ENCODE measurements at places on chromosomes 11 and 22. TPM values are rescaled to one million over a fixed set of nuclear protein-coding genes. Genes with fewer than 3 reads are reported as not detected.
A peak's percentile ranks its signal among the peaks of the same experiment; 100 is the strongest.

DNA sequence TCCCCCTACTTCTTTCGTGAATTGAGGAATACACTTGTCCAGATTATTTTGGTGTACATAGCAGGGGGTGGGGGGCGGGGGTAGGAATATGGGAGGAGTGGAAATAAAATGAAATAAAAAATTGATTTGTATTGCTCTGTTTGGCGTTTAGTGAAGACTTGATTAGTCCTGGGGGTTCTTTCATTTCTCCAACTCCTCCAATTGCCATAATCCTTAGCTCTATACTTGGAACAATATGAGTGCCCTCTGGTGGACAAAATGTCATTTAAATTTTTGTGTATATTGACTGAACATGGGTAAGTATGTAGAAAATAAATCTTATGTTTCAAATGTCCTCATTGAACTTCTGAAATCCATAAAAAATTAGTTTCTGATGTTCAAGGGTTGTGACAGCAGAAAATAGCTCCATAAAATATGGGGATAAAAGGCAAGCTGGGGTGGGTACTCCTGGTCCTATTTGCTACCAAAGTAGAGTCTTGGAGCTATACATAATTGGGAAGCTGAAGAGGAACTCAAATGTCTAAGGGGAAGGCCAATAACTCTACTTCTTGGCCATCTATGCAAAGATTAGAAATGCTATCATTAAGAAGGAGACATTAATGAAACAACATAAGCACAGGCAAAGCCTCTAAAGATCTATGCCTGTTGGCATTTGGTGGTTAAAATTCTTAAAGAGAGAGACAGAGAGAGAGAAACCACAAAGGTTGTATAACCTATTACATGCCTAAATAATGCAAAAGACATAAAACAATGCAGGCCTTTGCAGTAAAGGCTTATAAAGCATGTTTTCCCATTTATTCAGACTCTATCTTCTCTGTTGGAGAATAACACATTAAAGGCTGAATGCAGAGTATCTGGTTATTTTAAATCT lies 421.6 kb downstream of the METTL15 start:
- no peaks in the 10 kb centered on the region for H3K36me3 ChIP-seq
- no peak overlapping the region for H3K27ac ChIP-seq
- no peaks in the 10 kb centered on the region for H3K27me3 ChIP-seq

- DNase-seq, result no peak
- peaks cover 7% of the 10 kb centered on the region for H3K4me1 ChIP-seq
- no peak overlapping the region for H3K27ac ChIP-seq
- no peaks in the 10 kb centered on the region for H3K27me3 ChIP-seq
These were observed 1.1 kb upstream of the ALG8 start for GRCh38 chr11:78140392-78141077.

MYEOV gene
- total RNA-seq, result 11.7 TPM

BIRC3 gene
- total RNA-seq, result 137 TPM

CENPM gene
- total RNA-seq, result 64.3 TPM

DNA sequence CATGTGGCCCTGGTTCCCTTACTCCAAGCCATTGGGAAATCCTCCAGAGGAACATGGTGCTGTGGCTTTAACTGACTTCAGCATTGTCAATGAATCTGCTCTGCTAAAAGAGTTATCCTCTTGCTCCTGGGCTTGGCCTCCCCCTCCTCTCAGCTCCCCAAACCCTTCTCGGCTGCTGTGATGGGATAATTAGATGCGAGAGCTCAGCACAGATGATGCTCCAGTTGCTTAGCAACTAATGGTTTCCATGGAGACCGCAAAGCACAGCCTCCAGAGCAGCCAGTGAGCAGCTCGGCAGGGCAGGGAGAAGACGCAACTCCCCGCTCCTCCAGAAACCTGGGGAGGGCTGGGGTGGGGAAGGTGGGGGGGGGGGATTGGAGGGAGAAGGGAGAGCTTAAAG lies 2.8 kb upstream of the UPK2 start:
- no peaks in the 10 kb centered on the region for H3K4me1 ChIP-seq
- no peak overlapping the region for H3K4me3 ChIP-seq
- H3K27ac ChIP-seq, result no peak overlapping the region
- H3K36me3 ChIP-seq, result no peaks in the 10 kb centered on the region
- DNase-seq, result no peak

GRCh38 chr11:128469220-128469619 lies 118.1 kb downstream of the ETS1 start:
- H3K36me3 ChIP-seq, result peaks cover 9% of the 10 kb centered on the region
- H3K27ac ChIP-seq, result peak overlapping the region; percentile 1
- DNase-seq, result no peak
- no peak overlapping the region for H3K4me3 ChIP-seq
- H3K27me3 ChIP-seq, result no peaks in the 10 kb centered on the region
- H3K4me1 ChIP-seq, result peaks cover 71% of the 10 kb centered on the region

GRCh38 chr22:19811211-19811621 lies 43.5 kb downstream of the GNB1L start:
- DNase-seq, result no peak
- no peak overlapping the region for H3K27ac ChIP-seq
- H3K4me1 ChIP-seq, result peaks cover 11% of the 10 kb centered on the region

DNA sequence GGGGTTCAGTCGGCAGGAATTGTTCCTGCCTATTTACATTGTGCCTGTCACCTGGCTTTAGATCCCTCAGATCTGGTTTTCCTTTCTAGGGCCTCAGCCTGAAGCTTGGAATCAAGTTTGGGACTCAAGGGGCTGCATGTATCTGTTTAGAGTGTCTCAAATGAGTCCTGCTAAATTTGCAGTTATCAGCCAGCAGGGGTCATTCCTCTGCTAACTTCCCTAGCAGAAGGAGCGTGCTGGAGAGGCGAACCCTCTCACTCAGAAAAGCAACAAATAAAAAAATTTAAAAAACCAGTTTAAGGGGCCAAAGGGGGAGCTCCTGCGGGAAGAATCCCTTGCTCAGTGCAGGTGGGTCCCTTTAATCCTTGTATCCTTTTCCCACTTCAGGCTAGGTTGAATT lies 1220.2 kb downstream of the JRKL start:
- no peak overlapping the region for H3K27ac ChIP-seq
- no peak overlapping the region for H3K4me3 ChIP-seq
- DNase-seq, result no peak
- H3K36me3 ChIP-seq, result no peaks in the 10 kb centered on the region
- no peaks in the 10 kb centered on the region for H3K4me1 ChIP-seq
- no peaks in the 10 kb centered on the region for H3K27me3 ChIP-seq

DNA sequence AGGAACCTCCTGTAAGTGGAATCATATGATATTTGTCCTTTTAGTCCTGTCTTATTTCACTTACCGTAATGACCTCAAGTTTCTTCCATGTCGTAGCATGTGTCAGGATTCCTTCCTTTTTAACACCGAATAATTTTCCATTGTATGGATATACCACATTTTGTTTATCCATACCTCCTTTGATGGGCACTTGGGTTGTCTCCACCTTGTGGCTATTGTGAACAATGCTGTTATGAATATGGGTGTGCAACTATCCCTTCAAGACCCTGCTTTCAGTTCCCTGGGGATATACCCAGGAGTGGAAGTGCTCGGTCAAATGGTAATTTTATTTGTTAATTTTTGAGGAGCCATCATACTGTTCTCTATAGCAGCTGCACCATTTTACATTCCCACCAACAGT lies 244.9 kb upstream of the BLID start:
- no peaks in the 10 kb centered on the region for H3K4me1 ChIP-seq
- no peaks in the 10 kb centered on the region for H3K36me3 ChIP-seq
- H3K27ac ChIP-seq, result no peak overlapping the region
- DNase-seq, result no peak

ARHGAP42 gene
- total RNA-seq, result 27.4 TPM

DNA sequence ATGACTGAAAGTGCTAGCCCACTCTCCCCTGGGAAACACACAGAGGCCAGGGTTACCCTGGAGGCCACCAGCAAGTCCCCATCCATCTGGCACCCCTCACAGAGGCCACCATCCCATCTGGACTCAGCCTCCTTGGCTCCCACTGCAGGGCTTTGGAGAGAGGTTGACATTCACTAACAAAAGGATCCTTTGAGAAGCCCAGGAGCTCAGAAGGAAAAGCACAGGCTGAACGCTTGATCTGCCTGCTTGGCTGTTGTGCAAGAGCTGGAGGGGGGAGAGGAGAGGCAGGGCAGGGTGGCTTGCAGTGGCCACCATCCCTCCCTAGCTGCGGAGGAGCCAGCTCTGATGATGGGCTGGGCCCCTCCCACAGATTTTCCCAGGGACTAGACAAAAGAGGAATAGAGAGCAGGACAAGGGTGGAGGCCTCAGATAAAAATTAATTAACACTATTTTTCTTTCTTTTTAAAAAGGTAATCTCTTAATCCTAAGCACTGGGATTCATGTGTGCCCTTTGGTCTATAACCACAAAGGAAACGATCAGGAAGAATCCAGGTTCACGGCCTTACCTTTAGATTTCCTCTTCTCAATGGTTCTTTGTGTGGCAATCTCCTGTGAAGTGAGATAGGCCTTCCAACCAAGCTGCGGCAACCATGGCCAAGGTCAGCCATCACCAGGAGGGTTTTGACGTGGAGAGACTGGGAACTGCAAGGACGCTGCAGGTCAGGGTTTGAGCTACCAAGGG lies 154.7 kb downstream of the BARX2 start:
- H3K4me1 ChIP-seq, result no peaks in the 10 kb centered on the region
- H3K36me3 ChIP-seq, result no peaks in the 10 kb centered on the region
- no peak for DNase-seq
- no peak overlapping the region for H3K4me3 ChIP-seq

- DNase-seq, result no peak
- no peak overlapping the region for H3K27ac ChIP-seq
- H3K36me3 ChIP-seq, result peaks cover 7% of the 10 kb centered on the region
These were observed 48.7 kb downstream of the VSIG10L2 start for GRCh38 chr11:125994509-125994908.

DNA sequence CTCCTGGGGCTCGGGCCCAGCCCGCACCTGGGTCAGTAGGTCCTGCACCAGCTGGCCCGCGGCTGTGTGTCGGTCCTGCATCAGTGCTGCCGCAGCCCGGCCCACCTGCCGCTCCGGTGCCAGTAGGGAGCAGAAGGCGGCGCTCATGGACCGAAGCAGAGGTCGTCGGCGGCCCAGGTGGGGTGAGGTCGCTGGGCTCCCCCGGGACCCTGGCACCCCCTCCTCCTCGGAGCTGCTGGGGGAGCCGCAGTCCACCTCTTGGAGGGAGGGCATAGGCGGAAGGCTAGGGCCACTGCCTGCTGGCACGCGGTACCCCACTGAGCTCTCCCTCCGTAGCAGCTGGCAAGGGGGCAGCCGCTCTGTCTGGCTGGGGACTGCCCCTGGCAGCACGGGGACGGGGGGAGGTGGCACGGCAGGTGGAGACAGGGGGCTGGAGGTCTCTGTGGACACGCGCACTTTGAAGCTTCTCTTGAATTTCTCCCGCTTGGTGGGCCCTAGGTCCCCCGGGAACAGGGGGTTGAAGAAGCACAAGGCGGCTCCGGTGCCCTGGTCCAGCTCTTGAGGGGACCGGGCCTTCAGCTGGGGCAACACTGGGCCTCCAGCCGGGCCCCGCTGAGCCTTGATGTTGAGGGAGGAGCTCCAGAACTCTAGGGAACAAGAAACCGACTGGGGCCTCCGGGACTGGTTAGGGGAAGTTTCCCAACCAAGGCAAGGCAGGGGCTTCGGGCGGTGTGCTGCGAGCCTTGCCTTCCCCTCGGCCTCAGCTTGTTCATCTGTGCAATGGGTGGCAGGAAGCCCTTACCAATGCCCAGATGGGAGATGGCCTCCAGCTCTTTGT lies 1.4 kb downstream of the RIN1 start:
- H3K4me3 ChIP-seq, result peak overlapping the region; percentile 70
- H3K27ac ChIP-seq, result no peak overlapping the region
- H3K36me3 ChIP-seq, result peaks cover 60% of the 10 kb centered on the region
- peaks cover 23% of the 10 kb centered on the region for H3K4me1 ChIP-seq
- H3K27me3 ChIP-seq, result no peaks in the 10 kb centered on the region

DNA sequence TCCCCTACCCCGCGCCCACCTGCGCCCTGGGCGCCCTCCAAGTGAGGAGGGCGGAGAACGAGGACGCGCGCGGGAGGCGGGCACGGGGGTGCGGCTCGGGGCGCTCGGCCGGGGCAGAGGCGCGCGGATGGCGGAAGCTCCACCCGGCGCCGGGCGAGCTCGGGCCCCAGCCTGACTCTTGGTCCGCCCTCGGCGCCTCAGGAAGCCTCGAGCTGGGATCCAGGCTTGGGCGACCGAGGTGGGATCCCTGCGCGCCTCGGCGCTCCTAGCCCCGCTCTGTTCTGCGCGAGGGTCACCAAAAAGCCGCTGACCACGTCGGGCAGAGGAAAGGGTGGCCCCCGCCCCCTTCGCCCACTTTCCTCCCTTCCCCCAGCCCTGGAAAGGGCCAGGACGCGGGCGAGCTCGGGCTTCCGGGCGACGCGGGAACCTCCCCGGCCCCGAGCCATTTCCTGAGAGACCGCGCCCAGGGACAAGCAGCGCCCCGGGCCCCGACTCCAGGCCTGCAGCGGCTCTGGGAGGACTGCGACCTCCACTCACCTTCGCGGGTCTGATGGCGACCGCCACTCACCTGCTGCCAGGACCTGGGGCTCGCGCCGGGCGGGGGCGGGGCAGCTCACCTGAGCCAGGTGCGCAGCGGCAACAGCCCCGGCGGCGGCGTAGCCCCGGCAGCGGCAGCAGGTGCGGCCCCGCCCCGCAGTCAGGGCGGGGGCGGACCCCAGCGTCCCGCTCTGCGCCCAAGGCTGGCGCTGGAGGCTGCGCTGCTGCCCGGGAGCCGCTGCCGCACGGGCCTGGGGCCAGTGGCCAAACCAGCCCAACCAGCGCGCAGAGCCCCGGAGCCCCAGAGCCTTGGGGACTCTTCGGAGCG lies 2.2 kb upstream of the SIGIRR start:
- H3K4me3 ChIP-seq, result peak overlapping the region; percentile 66
- DNase-seq, result peak; percentile 90
- H3K27me3 ChIP-seq, result peaks cover 16% of the 10 kb centered on the region
- H3K27ac ChIP-seq, result peak overlapping the region; percentile 91
- peaks cover 54% of the 10 kb centered on the region for H3K4me1 ChIP-seq
- no peaks in the 10 kb centered on the region for H3K36me3 ChIP-seq

GRCh38 chr22:27684901-27685300 lies 116.7 kb downstream of the MN1 start:
- no peaks in the 10 kb centered on the region for H3K27me3 ChIP-seq
- peak overlapping the region; percentile 80 for H3K27ac ChIP-seq
- H3K4me3 ChIP-seq, result no peak overlapping the region
- DNase-seq, result no peak

ESAM gene
- total RNA-seq, result 9.8 TPM

GRCh38 chr22:20587206-20587958 lies 80.0 kb downstream of the MED15 start:
- DNase-seq, result no peak
- H3K27ac ChIP-seq, result no peak overlapping the region
- H3K4me1 ChIP-seq, result no peaks in the 10 kb centered on the region
- no peaks in the 10 kb centered on the region for H3K27me3 ChIP-seq

Data from stomach (tissue), 19 donors.